Tibial nerve (tissue), 4 donors: ENCODE measurements at places on chromosomes 1 and 21. TPM values are rescaled to one million over a fixed set of nuclear protein-coding genes. Genes with fewer than 3 reads are reported as not detected.
A peak's percentile ranks its signal among the peaks of the same experiment; 100 is the strongest.

GRCh38 chr1:34518146-34518699 is 236.6 kb upstream of the GJB5 start:
- DNase-seq = no peak

DNA sequence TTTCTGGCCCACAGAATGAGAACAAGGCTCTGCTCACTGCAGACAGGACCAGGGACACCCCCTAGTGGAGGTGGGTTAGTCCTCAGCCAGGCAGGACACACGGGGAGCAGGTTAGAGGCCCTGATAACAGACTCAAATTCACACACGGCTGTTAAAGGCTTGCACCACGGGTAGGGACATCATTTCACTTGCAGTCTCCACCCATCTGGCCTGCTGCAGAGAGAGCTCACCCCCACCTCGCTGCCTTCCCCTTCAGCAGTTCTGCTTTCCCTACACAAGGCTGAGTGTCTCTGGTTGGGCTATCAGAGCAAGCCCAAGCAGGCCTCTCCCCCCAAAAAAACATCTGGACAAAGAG is 20.6 kb downstream of the MEF2D start:
- no peak for DNase-seq

GRCh38 chr1:15103211-15103610 is 50.3 kb upstream of the TMEM51 start:
- no peak for DNase-seq

GRCh38 chr1:108079440-108080025 is 114.6 kb upstream of the VAV3 start:
- no peak for DNase-seq

DNA sequence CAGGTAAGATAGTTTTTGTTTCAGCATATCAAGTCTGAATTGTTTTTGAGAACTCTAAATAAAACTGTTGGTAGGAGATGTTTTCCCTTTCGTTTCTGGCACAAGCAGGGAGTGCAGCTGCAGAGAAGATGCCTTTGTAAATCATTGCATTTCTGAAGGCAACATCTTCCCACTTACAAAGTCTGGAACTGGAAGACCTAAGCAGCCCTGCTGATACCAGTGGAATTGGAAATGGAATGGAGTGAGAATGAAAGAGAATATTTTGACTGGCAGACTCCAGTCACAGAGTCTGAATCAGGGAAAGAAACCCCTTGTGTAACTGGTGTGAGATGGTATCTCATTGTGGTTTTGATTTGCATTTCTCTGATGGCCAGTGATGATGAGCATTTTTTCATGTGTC is 815.6 kb downstream of the LTN1 start:
- DNase-seq = no peak

- no peak for DNase-seq
Measured at GRCh38 chr1:228013935-228014930, 7.4 kb downstream of the WNT3A start.

- DNase-seq = no peak
Measured at GRCh38 chr1:94275083-94275482, 37.7 kb upstream of the ARHGAP29 start.

DNA sequence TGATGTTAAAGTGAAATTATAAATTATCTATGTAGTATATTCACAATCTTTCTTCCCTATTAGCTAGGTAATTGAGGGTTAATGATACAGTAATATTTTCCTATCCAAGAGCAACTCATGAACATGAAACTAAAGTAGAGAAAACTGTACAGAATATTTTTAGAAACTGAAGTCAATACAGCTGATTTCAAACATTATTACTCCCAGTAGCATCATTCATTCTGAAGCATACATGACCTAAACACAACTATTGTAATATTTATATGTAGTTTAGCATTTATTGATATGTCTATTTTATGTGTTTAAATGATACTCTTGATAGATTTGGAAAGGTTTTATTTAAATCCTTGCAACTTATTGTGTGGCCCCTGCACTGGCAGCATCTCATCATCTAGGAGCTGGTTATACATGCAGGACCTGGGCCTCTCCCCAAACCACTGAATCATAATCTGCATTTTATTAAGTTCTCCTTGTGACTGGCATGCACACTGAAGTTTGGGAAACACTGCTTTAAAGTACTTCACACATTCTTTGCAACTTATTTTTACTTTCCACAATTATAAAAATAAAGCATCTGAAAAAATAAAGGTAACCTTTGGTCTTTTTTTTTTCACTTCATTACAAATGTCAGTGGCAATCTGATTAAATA is 199.9 kb downstream of the LRRC40 start:
- DNase-seq = no peak

DNA sequence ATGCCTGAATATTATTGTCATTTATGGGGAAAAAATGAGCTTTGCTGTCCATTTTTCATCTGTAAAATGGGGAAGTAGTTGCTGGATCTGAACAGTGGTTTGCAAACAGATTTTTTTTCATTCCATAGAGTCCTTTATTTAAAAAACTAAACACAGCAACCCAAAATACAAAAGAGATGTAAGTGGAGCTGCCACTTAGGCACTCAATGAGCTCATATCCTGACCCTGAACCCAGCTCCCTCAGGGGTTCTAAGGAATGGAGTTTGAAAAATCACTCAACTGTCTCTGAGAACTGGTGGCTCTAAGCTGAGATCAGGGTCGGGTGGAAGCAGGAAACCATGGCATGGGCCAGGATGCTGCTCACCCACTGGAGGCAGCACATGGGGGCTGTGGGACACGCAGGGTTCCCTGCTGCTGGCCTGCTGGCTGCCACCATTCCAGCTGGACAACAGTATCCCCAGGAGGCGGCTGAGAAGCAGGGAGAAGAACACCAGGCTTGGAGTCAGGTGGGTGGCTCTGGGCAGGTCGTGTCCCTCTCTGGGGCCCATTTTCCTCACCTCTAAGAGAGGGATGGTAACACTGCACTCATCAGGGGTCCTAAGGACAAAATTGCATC is 9.6 kb upstream of the ECE1 start:
- DNase-seq = no peak

GRCh38 chr1:45355683-45356082 is 15.4 kb upstream of the MUTYH start:
- no peak for DNase-seq

- DNase-seq = no peak
Measured at GRCh38 chr1:65255035-65255655, 54.2 kb upstream of the DNAJC6 start.

- no peak for DNase-seq
Measured at GRCh38 chr1:201896951-201897391, 8.3 kb downstream of the SHISA4 start.

DNA sequence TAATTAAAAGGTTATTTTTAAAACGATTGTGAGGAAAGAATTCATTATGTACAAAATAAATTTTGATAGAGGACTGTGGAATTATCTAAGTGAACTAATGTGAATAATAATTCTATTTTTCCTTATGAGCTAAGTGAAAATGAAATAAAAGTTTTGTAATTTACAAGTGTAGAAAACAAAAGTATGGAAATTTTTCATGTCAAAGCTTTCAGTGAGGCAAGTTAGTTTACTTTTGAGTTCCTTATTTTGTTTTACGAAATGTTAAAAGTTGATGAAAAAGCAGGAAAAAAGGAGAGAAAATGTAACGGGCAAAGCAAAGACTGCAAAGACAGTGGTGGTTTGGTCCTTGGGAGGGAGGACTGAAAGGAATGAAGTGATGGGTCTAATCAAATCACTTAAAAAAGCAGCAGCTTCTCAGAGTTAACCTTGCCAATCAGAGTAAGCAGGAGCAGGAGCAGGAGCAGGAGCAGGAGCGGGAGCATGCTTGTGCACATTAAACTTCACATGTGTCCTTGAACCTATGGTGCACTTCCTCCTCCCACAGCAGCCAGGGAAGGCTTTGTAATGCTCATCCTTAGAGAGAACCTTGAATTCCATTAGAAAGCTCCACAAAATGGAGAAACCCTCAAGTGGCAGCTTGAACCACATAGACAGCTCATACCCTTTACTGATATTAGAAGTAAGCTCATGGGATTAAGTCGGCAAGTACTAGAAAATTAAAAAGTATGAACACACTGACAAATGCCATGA is 133.4 kb downstream of the LHX4 start:
- DNase-seq = no peak

GRCh38 chr1:206631085-206631509 is 4.2 kb upstream of the DYRK3 start:
- no peak for DNase-seq

DNA sequence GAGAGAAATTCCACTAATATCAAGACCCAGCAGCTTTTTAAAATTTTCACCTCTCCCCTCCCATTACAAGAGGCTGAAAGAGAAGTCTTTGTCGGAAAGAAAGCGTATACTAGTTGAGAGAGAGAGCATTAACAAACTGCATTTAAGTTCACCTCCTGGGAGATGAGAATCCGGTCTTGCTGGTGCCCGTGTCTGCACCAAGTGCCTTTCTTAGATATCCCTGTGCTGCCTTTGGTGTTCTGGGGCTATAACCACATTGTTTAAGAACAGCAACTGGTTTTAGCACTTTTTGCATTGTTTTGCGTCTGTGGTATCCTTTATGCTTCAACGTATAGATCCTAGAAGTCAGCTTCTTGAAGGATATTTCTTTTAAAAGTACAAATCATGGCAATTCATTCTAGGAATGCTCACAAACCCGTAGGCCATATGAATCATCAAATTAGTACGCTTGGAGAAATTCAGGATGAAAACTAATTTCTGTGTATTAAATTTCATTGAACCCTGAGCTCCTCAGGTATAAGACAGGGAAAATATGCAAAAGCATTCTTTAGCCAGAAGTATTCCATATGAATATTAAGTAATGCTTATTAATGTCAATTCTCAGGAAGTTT is 3.4 kb upstream of the RPE65 start:
- DNase-seq = no peak

- no peak for DNase-seq
Measured at GRCh38 chr1:62218604-62219003, 24.0 kb downstream of the L1TD1 start.

DNA sequence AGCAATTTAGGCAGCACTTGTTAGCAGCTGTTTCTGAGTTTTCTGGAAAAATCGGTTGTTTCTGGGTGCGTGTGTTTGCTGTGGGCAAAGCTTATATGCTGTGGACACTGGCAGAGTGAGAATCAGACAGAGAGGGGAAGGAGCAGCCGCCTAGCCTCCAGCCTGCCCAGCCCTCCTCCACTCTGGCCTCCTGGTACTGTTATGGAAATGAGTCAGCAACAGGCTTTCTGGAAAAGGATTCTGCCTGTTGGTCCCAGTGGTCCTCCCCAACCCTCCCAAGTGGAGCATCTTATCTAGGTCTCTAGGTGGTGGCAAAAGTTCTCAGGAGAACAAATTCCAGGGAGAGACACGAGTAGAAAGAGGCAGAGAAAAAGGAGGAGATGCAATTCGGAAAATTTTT is 42.2 kb upstream of the GOLT1A start:
- DNase-seq = no peak

- DNase-seq = peak; percentile 36
Measured at GRCh38 chr1:3012456-3013291, 8.6 kb upstream of the ACTRT2 start.

GRCh38 chr1:90344963-90345730 is 350.2 kb downstream of the ZNF326 start:
- DNase-seq = no peak

DNA sequence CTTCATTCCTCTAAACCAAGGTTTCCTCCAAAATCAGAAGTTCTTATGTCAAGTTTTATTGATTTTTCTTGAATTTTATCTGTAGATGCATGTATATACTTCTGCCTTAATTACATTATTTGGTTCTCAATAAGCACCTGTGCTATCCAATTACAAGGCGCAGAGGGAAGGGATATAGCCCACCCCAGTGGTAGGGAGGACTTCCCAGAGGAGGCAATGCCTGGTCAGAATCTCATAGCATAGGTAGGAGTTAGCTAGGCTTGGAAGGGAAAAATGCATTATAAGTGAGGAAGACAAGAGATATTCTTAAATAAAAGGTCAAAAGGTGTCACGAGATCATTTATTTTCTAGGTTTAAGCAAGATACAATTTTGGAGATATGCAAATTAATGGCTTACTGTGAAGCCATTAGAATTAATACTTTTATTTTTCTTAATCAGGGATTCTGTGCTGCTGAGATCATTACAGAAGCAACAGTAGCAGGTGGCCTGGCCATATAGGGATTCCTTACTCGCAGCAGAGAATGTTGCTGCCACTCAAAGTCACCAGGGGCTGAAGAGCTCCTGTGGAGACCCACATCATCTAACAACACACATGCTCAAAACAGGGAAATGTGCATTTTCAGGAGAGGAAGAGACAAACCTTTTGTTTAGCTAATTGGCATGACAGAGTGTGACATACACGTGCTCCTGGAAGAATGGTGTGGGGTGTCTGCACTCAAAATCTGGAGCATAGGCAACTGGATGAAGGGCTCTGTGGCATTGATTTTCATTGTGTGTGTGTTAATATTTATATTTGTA is 178.3 kb downstream of the ATG4C start:
- DNase-seq = no peak

DNA sequence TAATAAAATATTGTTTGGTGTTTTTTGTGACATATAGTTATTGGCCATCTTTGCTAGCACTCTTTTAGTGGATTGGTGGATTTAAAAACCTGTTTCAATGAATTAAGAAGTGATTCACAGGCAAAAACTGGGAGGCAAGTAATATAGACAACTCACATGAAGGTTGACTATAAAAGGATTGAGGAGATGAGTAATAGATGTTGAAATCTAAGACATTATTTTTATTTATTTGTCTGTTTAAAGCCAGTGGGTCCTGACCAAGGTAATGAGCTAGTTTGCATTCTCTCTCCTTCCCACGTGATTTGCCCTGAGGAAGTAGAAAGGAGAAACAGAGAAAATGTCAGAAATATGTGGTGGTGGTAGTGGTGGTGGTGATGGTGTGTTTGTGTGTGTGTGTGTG is 351.5 kb upstream of the ZP4 start:
- no peak for DNase-seq

DNA sequence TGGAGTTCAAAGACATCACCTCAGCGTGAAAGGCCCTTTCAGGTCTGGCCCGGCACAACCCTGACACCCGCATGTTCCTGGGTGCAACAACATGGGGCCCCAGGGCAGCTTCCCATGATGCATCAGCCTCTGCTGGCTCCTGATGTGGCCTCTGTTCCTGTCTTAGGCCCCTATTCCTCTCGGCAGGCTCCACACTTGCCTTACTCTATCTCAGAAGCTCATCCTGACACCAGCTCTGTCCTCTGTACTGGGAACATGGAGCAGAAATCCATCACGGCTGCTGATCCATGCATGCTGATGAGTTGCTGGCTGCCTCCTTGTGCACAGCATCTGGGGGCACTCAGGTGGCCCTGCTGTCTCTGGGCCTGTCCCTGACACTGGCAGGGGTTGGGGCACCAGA is 74.6 kb downstream of the ADARB1 start:
- DNase-seq = no peak

The SPRR2B gene
- total RNA-seq = not detected

The HSPA13 gene
- 29.3 TPM for total RNA-seq

The RIMS3 gene
- 3.9 TPM for total RNA-seq

The DYNLT5 gene
- 0.78 TPM for total RNA-seq

The IRF6 gene
- 1.5 TPM for total RNA-seq

The UBL4B gene
- total RNA-seq = not detected

The TRIM63 gene
- total RNA-seq = 0.98 TPM
